GM12864 (cell line): ENCODE measurements at places on chromosomes 2 and 18.

DNA sequence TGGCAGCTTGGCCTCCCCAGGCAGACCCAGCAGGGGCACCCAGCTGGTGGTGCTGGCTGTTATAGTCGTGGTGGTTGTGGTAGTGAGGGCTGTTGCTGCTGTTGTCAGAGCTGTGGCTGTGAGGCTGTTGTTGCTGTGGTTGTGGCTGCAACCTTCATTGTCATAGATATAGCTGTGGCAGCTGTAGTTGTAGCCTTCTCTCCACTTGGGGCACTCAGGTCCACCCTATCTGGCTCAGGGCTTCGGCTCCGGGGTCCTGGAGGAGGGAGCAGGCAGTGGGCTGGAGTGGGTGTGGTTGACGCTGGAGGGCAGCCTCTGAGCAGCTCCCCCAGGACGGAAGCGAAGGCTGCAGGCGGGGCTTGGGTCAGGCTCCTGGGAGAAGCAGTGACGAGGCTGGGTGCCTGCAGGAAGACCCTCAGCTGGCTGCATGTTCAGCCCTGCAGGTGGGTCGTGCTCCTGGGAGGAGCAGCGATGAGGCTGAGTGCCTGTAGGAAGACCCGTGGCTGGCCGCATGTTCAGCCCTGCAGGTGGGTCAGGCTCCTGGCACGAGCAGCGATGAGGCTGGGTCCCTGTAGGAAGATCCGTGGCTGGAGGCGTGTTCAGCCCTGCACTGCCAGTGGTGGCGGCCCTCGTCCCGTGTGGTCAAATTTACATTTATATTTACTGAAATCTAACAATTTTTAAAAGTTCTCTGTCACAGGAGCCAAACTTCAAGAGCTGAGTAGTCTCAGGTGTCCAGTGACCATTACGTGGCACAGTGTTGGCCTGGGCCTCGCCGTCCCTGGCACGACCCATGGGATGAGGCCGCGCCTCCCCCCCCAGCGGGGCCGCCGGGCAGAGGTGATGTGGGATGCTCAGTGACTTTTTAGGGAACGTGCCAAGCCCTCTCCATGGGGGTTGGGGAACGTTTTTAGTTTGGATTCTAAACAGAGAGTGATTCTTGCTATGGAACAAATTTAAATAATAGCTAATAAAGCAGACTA, 79.2 kb upstream of the PXDN start:
- no peak for DNase-seq

DNA sequence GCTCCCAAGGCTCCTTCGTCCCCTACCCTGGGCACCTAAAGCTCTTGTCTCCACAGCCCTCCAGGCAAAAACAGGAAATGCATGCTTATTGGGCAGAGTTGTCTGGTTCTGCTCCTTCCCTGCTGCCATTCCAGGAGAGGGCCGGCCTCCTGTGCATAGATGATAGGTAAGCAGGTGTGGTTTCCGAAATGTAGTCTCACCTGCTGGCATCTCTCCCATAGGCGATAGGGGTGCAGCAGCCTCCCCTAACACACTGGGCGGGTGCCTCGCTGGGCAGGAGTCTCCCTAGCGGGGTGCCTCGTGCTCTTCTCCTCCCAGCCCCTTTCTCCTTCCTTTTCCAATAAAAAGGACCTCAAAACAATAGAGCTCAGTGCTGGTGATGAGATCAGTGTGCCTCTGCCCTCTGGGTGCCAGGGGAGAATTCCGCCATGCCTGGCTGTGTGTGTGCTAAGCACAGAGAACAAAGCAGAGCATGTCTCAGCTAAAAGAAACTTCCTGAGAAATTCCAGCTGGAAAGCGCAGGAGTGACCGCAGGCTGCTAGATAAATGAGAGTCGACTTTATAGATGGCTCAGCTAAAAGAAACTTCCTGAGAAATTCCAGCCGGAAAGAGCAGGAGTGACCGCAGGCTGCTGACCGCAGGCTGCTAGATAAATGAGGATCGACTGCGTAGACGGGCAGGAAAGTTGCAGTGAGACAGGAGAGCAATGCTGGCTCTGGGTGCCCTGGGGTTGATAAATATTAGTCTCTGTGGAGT, 11.3 kb upstream of the PXDN start:
- no peak for DNase-seq

- no peak for DNase-seq
Observed at GRCh38 chr2:146826388-146826787, 1018.4 kb upstream of the ACVR2A start.

DNA sequence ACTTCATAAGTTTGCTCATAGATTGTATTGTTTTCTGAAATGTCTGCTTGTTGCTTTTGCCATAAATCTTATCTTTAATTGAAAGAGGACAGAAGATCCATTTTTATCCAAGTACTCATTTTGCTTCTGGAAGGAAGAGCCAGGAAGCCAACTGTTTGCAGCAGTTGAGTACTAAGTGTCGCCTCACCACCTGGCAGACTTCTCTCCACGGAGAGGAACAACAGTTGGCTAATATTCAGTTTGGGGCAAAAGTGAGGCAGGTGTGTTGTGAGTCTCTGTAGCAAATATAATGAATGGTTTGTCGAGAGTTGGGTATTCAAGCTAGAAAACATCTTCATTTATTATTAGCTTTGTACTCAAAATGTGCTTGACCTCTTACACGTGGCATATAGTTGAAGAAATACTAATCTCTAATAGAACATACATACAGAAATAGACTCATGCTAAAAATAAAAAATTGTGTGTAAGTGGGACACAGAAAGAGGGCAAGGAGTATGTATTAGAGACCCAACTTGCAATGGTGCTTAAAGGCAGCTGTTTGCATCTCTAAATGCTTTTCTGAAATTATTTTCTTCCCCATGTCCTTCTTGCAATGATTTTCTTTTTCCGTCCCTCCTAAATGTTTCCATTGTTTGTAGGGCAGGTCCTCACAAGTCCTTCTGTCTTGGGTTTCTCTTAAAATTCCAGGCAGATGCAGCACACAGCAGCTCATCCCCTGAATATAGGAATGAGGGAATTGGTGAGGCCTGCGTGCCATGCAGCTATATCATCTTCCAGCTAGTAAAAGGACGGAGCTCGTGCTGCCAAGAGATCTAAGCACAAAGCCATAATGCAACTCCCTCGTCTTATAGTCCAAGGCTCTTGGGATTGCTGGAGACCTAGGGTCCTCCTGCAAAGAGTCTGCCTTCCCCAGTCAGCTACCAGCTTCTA, 44.8 kb upstream of the MAP3K20 start:
- DNase-seq = no peak

GRCh38 chr2:65714866-65715265, 282.5 kb upstream of the SPRED2 start:
- DNase-seq = no peak

DNA sequence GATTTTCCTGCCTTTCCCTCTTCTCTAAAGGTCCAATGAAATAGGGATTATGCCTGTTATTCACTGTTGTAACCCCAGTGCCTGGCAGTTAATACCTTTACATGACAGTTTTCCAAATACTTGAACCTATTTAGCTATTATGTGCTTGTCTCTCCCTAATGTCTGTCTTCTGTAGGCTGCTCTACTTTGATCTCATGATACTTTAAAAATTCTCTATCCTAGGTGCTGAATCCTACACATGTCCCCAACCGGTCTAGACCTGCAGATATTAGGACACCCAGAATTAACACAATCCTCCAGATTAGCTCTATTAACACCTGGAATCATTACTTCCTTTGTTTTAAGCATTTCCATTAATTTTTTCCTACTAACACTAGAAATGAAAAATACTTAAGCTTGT, 7.3 kb downstream of the CEBPZ start:
- no peak for DNase-seq

DNA sequence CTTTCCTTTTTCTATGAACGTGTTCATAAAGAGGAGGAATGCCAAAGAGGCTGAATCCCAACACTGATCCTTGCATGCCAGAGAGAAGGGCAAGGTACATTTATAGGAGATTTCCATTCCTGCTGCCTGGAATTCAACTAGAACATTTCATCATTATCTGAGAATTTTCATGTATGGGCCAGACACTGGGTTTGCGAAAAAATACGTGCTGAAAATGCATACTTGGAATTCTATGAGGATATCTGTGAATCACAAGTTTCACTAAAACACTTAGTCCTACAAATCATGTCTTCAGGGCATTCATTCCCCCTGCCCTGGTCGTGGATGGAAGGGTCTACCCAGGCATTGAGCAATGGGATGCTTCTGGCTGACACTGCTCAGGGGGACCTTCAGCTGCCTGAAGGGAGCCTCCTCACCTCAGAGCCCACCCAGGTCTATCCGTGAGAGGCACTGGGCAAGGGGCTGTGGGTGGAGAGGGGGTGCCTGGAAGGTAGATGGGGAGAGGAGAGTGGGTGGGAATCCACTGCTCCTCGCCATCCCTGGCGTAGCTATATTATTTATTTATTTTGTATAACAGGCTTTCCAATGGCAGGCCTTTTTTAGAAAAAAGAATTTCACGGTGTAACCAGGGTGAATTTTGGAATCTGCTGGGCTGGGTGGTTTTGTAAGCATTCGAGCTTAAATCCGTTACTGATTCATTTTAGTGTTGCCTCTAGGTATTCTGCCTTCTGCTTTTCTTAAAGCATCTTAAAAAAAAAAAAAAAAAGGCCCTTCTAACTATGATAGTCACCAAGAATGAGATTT, 560.6 kb upstream of the ID2 start:
- no peak for DNase-seq

DNA sequence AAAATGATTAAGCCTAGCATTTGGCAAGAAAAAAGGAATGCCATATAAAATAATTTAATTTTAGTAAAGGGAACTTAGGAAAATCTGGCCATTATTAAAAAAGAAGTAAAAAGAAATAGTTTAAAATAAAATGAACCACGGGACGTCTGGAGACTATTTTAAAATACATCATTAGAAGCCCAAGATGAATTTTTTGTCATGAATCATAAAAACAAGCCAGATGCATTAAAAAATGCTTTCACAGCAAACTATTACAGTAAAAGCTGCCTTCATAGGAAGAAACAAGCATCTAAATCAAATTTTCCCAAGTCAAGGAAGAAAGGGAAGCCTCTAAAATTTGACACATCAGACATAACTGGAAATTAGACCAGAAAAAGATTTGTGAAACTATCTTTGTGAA, 33.0 kb downstream of the COL5A2 start:
- DNase-seq = no peak

DNA sequence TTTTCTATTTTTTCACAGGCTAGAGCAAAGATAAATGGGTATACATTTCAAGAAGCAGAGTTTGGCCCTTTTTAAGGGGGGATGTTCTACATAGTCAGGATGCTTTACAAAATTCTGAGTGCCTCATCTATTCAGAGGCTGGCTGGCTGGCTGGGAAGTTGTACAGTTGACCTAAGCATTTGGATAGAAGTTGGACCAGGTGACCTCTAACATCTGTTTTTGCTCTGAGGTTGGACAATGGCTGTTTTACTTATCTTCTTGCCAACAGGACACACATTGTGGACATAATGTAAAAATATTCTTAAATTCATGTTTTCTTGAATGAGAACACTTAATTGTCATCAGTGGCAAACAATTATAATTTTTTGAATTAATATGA, 205.4 kb downstream of the PTPRM start:
- DNase-seq = no peak

DNA sequence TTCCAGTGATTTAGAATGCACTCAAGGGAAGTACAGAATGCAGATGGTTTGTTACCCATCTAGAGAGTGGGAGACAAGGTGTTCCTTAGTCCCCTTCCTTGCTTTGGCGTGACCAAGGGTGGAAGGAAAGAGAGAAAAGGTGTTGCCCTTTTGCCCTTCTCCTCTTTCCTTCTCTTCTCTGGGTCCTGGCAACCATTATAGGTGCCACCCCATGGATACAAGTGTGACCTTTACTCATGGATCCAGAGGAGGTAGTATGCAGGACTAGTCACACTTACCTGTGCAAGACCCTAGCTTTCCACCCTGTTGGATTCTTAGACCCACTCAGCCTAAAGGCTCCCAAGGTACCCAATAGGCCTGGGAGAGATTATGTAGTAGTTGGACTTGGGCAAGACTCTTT, 11.6 kb upstream of the RBFA start:
- DNase-seq = no peak

GRCh38 chr2:239178954-239179353, 221.9 kb downstream of the HDAC4 start:
- DNase-seq = no peak

- DNase-seq = no peak
Observed at GRCh38 chr18:4765401-4765800, 310.3 kb upstream of the DLGAP1 start.

DNA sequence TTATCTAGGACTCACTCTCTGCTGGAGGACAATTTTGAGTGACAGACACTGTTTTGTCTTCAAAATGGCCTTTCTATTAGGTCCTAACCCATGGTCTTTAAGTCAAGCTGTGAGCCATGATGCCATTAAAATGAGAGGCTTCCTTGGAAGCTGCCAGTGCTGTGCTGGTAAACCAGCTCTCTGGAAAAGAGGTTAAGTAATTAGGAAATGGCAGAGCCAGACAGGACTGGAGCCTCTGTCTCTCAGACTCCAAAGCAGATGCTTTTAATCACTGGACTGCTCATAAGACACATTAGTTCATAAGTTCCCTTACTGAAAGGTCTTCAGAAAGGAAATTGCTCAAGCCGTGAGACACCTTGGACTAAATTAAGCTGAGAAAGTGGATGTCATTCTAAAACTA, 25.8 kb upstream of the LHCGR start:
- no peak for DNase-seq

DNA sequence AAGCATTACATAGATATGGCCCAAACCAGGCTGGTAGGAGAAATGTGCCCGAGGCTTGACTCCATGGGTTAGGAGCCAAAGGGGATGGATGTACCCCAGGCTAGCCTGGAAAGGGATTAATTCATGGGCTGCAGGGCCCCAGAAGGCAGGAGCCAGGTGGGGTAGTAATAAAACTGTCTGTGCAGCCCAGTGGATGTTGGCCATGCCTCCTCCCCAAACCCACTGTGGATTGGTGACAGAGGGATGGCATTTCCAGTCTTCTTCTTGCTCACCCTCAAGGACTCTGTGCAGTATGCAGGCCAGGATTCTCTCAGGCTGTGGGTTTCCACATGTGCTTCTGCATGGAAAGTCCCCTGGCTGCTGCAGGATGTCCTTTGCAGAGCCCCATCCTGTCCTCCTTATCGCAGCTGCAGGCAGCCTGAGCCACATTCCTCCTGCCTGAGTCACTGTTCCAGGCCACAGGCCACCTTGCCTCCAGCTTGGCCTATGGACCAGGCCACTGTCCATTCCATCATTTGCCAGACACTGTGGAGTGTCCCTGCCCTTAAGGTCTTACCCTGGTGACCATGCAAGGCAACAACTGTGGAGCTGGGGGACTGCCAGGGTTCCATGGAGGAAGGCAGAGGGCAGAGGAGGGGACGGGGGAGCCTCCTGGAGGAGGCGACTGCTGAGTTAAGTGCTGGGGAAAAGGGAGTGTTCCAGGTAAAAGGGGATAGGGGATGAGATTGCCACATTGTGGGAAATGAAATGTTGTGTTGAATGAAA, 38.9 kb downstream of the INO80C start:
- no peak for DNase-seq

DNA sequence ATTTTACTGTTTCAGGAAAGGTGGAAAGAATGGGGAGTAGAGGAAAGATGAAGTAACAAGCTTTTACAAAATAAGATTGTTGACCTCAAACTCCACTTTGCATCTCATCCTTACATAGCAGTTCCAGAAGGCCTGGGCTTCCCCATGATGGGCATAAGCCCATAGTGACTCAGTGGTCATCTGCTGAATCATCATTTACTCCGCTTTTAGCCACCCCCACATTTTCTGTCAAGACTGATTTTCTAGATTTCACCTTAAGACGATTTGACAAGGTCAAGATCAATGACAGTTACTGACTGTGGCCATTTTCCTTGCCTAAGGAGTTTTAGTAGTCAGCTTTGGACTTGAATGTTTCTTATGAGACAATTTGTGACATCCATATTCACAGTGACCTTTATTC, 49.4 kb downstream of the PLEKHM3 start:
- DNase-seq = no peak
